ENCODE measurements at places on chromosomes 11 and 22. TPM values are rescaled to one million over a fixed set of nuclear protein-coding genes. Genes with fewer than 3 reads are reported as not detected.
A peak's percentile ranks its signal among the peaks of the same experiment; 100 is the strongest.

Gene PGA5
- total RNA-seq: 0.94 TPM

- no peak for DNase-seq
Measured at GRCh38 chr22:29215012-29215860, 9.5 kb downstream of the EMID1 start.

- DNase-seq: no peak
Measured at GRCh38 chr11:85767246-85767945, 43.5 kb downstream of the SYTL2 start.

Gene SCO2
- total RNA-seq: not detected

- DNase-seq: no peak
Measured at GRCh38 chr22:49525801-49526535, 301.7 kb downstream of the BRD1 start.

DNA sequence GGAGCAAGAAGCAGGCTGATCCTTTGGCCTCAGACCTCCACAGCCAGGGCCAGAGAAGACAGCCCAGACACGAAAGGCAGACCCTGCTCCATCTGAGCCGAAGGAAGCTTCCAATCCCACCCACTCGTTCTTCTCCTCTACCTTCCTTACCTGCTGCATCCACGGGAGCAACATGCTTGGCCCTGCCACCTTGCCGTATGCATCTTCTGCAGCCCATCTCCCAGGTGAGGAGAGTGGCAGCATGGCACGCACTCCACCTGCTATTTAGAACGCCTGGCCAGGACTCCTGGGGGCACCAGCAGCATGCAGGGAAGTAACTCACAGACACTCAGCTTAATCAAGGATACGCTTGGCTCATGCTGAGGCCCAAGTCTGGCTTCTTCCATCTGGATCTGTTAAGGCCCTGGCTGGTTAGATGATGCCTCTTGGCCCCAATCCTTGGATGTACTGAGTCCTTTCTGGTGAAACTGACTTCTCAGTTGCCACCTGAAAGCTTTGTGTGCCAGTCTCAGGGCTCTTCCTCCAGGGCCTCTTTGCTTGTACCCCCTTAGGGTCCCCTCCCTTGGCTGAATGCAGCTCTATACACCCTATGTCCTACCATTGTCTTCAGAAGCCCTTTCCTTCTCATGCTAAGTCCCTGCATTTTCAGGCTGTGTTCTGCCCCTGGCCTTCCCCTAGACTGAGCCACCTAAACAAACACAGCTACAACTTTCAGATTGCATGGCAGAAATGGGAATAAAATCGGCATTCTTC, 604.9 kb downstream of the BUD13 start:
- no peak for DNase-seq

Gene HEPACAM
- total RNA-seq: 0.10 TPM

Gene SHISAL1
- total RNA-seq: 2.0 TPM

GRCh38 chr11:90220391-90220790, 2.5 kb downstream of the CHORDC1 start:
- DNase-seq: no peak

DNA sequence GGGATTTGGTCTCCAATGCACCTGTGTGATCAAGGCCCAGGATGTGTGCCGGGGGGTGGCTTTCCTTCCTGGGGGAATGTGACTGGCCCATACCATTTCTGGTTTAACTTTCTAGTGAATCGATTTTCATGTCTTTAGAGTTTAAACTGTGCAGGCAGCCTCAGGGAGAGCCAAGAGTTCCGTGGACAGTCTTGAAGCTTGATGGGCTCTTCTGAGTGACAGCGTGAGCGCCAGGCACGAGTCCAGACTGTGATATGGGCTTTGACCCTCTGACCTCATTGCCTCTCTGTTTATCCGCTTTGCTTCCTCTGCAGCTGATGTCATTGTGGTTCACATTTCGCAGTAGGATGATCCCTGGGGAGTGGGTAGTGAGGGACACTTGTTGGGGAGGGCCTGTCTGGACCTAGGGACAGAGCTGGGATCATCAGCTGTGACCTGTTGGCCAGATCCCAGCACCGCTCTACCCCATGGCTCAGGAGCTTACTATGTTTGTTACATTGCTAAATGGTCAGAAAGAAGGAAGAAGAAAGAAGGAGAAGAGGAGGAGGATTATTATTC, 80.6 kb upstream of the CLDN5 start:
- no peak for DNase-seq

DNA sequence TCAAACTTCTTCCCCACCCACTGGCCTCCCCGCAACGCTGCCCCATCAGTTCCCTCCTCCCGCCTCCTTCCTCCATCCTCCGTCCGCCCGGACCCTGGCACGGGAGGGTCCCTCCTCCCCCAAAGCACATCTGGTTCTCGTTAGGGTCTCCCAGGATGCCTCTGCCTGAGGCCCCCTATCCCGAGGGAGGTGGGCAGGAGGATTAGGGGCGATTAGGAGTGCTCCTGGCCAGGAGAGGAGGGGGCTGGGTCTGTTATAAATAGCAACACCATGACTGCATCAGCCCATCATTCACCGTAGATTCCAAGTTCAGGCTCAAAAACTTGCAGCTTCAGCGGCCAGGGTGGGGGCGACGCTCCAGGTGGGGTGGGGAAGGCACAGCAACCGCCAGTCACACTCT, 10.4 kb downstream of the MYRF start:
- no peak for DNase-seq

Gene TMEM151A
- total RNA-seq: 0.97 TPM

DNA sequence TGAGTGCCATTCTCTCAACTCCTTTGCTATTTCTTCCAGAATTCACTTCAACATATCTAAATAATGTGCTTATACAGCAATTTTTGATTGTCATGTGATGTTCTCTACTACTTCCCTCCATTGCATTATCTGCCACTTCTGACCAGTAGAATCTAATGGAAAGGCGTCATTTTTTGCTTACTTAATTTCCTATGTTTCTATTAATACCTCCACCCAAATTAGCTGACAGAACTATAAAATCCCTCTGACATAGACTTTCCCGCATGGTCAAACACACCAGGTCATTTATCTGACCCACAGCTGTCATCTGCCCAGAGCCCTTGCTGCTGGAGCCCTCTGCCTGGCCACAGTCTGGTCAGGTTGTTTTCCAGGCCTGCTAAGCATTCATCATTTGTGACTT, 258.6 kb upstream of the NARS2 start:
- no peak for DNase-seq

Gene SORL1
- 29.8 TPM for total RNA-seq

DNA sequence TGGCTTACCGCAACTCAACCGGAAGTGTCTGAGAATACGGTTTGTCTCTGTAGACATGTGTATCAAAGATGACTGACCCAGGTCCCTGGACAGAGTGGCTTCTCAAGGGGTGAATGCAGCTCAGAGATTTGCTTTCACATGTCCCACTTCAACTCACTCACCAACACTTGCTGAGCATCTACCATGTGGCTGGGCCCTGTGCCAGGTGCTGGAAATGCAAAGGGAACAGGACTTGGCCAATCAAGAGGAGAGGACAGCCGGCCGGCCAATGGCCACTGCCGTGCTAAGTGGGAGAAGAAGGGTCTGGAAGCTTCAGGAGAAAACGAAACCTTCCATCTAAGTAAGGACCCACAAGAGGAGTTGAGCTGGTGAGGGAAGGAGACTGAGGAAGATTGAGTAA, 151.3 kb downstream of the CEP164 start:
- DNase-seq: no peak

DNA sequence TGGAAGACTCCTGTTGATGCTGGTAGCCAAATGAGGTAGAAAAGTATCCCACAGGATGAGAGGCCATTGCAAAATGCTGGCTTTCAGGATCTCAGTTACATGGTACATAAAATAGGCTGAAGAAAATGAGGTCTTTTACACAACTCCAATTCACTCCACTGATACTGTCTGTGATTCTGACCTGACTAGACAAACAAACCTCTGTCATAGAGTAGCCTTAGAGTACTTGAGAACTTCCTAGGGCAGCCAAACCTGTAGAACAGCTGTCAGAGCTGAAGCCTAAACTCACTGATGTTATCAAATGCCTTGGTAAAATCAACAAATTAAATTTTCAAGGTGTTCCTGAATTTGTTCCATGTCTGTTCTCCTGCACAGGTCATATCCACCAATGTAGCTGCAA, 26.2 kb upstream of the POGLUT3 start:
- no peak for DNase-seq

- no peak for DNase-seq
Measured at GRCh38 chr11:79196950-79197349, 243.9 kb downstream of the TENM4 start.

Gene EIF3M
- total RNA-seq: 287 TPM

- no peak for DNase-seq
Measured at GRCh38 chr11:44301564-44302271, 8.2 kb downstream of the ALX4 start.

- DNase-seq: no peak
Measured at GRCh38 chr11:69945157-69945556, 125.9 kb upstream of the FGF3 start.

DNA sequence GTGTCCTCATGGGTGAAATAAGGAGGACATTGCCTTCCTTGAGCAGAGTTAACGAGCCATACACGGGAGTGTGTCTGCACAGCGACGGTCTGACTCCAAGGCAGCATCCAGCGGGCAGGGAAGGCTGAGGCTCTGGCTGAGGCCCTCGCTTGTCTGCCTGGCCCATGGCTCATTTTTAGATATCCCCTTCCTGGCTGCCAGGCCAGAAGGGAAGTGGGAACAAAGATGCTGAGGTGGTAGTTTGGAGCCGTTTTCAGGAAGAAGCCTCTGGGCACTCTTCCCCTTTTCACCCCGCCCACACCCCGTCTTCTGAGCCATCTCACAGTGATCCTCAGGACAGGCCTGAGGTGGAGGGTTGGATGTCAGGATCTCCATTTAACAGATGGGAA, 3.0 kb upstream of the SLCO2B1 start:
- no peak for DNase-seq

Gene DNAJB7
- total RNA-seq: not detected

- DNase-seq: no peak
Measured at GRCh38 chr22:23215294-23216241, 35.3 kb downstream of the BCR start.

DNA sequence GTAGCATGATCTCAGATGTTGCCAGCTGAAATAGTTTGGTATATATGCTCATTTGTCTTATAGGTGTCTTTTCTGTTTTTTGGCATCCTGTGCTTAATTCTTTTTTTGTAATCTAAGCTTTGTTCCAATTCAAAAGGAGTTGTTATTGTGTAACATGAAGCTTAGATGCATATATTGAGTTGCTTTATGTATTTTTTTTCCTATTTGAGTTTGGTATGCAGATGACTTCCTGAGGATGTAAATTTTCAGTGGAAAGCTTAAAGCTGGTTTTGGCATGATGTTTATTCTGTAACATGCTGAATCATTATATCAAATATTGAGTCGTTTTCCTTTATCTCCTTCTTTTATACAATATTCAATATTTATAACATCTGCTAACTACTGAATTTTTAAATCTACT, 69.4 kb downstream of the DDX10 start:
- DNase-seq: no peak

Gene OSM
- 1.2 TPM for total RNA-seq

- no peak for DNase-seq
Measured at GRCh38 chr11:12187399-12187798, 77.0 kb downstream of the MICAL2 start.

Gene GRM5
- total RNA-seq: not detected

DNA sequence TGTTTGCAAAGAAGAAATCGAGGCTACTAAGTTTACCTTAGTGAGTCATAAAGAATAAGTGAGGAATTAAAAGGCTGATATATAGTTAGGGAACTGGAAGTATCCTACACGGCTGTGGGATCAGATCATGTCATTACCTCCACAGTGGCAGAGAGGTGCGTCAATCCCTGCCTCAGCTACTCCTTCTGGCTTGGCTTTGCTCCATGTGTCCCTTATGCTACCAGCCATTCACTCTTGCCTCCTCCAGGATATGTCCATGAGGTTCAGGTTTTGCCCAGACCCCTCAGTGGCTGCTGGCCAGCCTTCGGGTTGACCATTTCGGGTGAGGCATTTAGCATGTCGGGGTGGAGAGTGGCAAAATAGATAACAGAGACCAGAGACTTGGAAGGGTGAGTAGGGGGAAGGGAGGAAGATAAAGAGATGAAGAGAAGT, 153.4 kb downstream of the LDLRAD3 start:
- no peak for DNase-seq

Gene CRYAB
- total RNA-seq: 76.2 TPM

Gene RTN4R
- 0.72 TPM for total RNA-seq

- DNase-seq: no peak
Measured at GRCh38 chr11:72228844-72229231, 4.3 kb downstream of the INPPL1 start.

GRCh38 chr11:117827521-117828511, 3.3 kb upstream of the FXYD2 start:
- peak; percentile 38 for DNase-seq

GRCh38 chr11:67266449-67267187, at the start of gene GRK2:
Gene GRK2, plus strand, starts transcription at chr11:67266473. Its CDS starts 227 bp downstream, at chr11:67266700.
- DNase-seq: peak; percentile 45

DNA sequence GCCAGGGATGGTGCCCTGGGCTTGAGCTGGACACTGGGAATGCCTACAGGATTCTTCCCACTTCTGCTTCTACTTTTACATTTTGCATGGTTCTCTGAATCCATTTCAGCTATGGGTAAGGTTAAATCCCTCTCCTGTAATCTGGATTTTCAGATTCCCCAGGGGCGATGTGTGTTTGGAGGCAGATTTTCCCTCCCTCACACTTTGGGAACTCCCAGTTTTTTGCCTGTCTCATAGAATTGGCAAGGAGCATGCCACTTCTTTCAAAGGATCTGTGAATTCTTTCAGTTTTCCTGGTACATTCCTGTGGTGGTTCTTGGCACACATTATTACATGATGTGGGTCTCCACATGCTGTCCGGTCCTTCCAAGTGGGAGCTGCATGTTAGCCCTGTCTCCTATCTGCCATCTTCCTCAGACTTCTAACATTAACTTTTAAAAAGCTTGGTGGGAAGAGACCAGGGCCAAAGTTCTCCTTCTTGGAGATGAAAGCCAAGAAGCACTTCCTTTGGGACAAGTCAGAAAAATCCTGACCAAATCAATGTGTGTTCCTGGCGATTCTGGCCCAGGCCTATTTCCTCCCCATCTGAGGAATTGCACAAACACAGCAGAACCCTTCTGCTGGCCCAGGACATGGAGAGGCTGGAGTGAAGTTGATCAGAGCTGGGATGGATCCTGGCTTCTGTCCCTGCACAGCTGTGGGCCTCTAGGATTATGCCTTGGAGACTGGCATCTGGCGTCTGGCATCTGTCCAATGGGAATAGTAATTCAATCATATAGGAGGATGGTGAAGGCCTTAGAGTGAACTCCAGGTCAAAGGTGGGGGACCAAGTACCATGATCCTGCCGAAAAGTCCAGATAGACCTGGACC, 5.4 kb upstream of the APOL2 start:
- no peak for DNase-seq

Gene NTM
- 0.87 TPM for total RNA-seq

GRCh38 chr11:85076535-85077330, 550.4 kb downstream of the DLG2 start:
- no peak for DNase-seq

GRCh38 chr11:111189466-111189865, 56.1 kb upstream of the POU2AF2 start:
- DNase-seq: no peak

- no peak for DNase-seq
Measured at GRCh38 chr11:815675-816432, 2.9 kb upstream of the PNPLA2 start.

DNA sequence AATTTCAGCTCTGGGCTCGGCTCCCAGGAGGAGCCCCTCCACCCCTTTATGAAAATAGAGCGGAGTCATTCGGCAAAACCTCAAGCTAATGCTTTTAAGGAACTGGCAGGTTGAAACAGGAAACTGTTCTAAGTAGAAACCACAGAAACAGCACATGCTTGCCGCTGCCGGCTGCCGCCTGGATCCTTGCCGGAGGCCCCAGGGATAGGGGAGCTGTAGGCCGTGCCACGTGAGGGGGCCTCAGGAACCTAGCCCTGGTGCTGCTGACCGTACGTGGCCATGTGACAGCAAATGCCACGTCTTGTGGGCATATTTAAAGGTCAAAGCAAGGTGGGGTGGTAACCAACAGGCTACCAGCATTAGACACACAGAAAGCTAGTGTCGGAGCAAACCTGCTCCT, 77.9 kb upstream of the TIMP3 start:
- no peak for DNase-seq
